Astrocyte (in vitro differentiated cells and primary cell): ENCODE measurements at places on chromosomes 1 and 21. TPM values are rescaled to one million over a fixed set of nuclear protein-coding genes. Genes with fewer than 3 reads are reported as not detected.

Gene VSIG8
- not detected in 2 replicates for total RNA-seq

Gene RPS27
- total RNA-seq, result 1,010 and 1,149 TPM in 2 replicates

Gene FCRL2
- not detected in 2 replicates for total RNA-seq

Gene CTTNBP2NL
- 83.0 and 91.9 TPM in 2 replicates for total RNA-seq

Gene KCNK2
- 0.16 TPM in 1 of 2 replicates, not detected in the other for total RNA-seq

Gene CCDC30
- total RNA-seq, result 2.2 and 2.5 TPM in 2 replicates

Gene TBX15
- 0.07 and 0.10 TPM in 2 replicates for total RNA-seq

DNA sequence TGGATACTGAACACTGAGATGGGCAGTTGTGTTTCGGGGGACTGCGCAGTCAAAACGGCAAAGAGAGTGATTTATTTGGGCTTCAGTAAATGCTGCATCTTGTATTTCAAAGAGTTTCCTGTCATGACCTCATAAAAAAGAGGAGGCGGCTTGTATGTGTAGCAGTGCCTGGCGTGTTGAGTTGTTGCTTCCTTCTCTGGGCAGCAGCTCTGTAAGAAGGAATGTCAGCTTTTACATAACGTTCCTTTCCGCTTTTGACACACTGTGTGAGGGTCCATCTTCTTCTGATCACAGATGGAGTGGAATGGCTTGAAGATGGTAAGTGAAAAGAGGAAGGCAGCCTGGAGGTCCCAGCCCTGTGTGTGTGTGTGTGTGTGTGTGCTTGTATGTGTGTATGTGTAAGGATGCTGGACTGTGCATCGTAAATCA lies 941 bp downstream of the ELAVL4 start:
- DNase-seq, result peak; percentile 2

GRCh38 chr1:50697440-50698421 lies 262.3 kb downstream of the FAF1 start:
- DNase-seq, result peak; percentile 81

DNA sequence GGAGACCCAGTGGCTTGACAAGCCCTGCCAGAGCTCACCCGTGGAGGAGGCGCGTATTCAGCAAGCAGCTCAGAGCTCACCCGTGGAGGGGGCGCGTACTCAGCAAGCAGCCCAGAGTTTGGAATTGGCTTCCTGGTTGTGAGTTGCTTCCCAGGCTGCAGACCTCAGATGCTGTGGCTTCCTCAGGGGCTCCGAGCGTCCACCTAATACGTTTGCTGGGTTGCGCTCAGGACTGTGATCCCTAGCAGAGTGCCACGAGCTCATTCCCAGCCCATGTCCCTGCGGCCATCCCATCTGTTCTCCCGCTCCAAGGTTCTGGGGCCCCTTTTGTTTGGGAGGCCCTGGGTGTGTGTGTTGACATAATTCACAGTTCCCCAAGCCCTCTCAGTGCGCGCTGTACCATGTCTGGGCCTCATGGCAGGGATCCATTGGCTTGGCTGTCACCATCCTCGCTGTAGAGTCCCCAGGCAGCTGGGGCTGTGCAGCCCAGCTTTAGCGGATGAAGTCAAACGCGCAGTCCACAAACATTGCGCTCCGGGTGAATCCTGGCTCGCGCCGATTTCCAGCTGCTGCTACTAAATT lies 3.6 kb downstream of the AJAP1 start:
- no peak for DNase-seq

DNA sequence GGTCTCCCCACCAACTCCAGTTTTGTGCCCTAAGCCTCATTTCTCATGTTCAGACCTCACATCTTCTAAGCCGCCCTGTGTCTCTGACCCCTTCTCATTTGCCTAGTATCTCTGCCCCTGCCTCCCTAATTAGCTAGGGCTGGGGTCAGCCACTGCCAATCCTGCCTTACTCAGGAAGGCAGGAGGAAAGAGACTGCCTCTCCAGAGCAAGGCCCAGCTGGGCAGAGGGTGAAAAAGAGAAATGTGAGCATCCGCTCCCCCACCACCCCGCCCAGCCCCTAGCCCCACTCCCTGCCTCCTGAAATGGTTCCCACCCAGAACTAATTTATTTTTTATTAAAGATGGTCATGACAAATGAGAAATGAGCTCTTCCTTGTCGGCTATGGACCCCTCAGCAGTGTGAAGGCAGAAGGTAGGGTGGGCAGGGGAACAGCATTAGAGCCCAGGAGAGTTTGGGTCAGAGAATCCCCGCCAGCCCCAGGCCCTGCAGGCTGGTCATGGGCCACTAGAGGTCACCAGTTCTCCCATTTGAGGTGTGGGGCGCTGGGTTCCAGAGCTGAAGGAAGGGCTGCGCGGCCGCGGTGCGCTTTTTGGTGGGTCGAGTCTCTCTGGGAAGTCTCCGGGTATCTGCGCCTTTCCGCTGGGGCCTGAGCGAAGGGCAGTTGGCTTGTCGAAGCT lies 11.5 kb downstream of the ADAMTSL4 start:
- DNase-seq, result no peak

GRCh38 chr1:51568231-51568935 lies 48.5 kb upstream of the OSBPL9 start:
- DNase-seq, result no peak

DNA sequence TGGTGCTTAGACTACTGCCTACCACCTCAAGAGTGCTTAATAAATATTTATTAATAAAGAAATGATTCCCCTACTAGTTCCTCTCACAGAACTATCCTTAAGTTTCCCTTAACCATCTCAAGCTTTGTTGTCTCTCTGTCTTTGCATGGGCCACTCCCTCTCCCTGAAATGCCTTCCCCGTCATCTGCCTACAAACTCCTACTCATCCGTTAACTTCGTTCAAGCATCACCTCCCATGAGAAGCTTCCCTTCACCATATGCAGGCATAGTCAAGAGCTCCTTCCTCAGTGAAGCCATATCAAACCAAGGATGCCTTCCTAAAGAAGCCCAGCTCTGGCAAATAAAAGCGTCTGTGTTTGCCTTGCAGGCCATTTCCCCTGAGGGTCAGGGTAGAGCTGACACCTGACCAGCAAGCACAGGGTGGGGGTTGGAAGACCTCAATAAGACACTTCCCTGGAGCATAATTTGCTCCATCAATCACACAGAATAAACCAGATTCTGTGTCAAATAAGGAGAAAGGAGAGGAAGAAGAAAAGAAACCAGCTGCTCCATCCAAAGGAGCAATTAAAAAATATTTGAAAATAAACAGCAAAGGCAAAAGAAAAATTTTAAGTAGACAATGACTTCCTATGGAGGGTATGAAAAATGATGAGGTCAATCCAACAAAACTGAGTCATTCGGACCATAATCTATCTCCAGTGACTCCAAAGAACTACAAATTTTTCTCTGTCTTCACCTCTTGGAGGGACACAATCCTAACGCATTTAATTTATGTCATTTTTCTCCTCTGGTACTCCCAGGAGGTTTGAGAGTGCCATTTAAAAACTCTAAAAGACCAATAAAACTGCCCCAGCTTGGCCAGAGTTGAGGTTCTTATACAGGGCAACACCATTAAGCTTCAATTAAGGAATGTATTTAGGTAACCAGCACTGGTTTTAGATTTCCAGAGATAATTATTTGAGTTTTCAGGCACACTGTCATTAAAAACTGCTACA lies 303.6 kb downstream of the KCNH1 start:
- no peak for DNase-seq

- no peak for DNase-seq
Measured at GRCh38 chr1:229736376-229736775, 110.3 kb downstream of the URB2 start.

GRCh38 chr21:39347537-39347936 lies 1.4 kb downstream of the HMGN1 start:
- no peak for DNase-seq

DNA sequence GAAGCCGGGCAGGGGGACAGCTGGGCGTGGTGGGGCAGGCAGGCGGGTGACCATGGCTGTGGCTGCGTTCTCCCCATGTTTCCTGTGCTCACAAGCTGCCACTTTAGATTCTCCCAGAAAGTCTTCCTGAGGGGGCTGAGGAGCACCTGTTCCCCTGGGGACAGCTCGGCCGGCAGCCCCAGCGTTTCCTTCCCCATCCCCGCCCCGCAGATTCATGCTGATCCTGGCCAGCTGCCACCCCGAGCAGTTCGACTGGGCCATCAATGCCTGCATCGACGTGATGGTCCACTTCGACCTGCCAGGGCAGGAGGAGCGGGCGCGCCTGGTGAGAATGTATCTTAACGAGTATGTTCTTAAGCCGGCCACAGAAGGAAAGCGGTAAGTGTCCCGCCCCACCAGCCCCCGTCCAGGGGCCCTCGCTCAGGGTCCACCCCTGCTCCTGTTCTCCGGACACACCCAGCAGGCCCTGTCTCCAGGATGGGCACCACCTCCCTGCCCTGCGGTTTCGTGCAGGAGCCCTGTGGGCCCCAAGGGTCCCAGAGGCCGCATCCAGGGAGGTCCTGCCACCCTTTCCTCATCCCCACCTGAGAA lies 10.9 kb upstream of the ATAD3B start:
- DNase-seq, result no peak

DNA sequence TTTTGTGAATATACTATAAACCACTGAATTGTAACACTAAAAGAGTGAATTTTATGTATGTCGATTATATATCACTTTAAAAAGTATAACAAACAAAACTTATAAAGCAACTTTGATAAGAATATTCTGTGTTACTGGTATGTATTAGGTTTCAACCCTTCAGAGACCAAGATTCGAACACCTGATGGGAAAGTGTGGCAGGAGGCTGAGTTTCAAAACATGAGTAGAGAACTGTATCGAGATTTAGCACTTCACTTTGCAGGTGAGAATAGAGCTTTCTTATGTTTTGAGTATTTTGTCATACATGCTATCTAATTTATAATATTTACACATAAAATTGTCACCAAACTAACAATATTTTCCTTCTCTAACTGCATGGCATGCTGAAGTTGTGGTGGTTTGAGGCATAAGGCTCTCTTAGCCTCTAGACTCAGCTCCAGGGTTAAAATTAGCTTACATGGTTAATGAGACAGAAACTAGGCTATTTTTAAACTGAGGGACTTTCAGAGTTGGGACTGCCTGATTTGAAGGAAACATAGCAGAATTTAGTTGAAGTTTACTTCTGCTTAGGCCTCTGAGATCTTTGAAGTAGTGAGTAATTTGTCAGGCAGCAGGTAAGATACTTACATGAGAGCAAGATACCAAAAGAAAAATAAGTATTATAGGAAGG lies 48.6 kb downstream of the CEP350 start:
- DNase-seq, result no peak

DNA sequence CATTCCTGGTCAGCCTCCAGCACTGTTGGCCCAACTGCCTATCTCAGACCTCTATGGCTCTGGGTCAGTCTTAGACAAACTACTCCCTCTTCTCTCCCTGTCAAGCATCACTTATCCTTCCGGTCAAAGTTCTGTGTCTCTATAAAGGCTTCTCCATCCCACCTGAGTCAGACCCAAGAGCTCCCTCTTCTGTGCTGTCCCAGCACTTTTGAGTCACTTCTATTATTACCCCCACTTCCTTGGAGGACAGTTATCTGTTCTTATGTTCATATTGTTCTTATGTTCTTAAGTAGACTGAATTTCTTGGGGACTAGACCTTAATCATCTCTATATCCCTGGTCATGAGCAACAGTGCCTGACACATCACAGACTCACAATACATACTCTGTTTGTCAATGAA lies 29.2 kb upstream of the IL10 start:
- no peak for DNase-seq

DNA sequence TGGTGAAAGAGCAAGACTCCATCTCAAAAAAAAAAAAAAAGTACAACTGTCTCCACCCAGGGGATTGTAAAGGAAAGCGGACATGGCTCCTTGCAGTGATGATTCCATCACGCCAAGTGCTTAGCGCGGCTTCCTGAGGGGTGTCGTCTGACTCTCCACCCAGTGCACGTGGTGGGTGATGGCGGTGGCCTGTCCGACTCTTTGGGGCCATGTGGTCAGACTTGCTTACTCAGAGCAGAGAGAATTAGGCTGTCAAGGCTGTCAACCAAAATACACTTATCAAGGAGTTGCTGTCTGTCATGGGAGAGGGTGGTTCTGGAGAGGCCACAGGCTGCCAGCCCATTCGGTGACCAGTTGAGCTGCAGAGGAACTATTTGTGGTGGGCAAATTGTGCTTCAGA lies 49.4 kb downstream of the PTPRF start:
- DNase-seq, result no peak

DNA sequence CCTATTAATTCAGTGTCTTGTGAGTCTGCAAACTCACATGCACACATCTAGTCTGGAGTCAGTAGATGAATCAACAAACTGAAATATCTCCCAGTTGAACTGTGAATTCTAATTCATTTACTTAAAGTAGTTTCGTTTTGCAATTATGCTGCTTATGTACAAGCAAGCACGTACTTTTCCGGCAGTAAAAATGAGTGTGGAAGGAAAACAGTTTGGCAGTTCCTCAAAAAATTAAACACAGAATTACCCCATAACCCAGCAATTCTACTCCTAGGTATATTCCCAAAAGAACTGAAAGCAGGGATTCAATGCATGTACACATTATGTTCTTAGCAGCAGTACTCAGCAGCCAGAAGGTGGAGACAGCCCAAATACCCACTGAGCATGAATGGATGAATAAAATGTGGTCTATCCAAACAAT lies 49.3 kb downstream of the GNB1 start:
- no peak for DNase-seq

DNA sequence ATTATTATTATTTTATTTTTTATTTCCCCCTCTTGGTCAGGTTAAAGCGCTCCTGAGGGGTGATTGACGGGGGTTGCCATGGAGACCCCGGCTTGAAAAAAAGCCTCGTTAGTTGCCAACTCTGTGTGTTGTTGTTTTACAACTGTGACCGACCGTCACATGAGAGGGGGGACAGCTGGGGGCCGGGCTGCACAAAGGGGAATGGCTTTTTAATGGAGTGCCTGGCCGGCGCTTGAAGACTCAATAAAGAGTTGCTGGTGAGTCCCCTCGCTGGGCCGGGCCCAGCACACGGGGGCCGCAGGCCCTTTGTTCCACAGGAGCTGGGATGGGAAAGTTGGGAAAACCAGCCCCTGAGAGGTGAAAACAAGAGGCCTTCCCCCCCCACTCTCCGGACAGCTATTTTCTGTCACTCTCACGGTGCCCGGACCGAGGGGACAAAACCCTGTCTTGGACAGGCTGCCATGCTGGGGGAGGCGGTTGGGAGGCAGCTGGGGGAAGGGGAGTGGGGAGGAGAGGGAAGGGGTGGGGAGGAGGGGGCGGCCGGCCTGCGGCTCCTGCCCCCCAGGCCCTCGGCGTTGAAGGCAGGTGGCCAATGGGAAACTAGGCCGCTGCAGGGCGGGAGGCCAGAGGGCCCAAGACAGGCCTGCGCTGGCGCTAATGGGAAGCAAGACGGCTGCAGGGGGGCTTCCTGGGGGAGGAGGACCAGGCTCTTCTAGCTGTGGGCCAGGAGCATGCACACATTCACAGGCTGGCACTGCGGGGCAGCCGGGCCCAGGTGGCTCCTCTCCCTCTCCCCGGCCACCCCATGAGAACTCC lies 67.6 kb downstream of the CASZ1 start:
- no peak for DNase-seq

- no peak for DNase-seq
Measured at GRCh38 chr1:150508982-150509381, 1.1 kb downstream of the ECM1 start.
